ENCODE measurements at places on chromosomes 5 and 9.

- no peak for DNase-seq
Observed at GRCh38 chr5:180557217-180557809, 34.0 kb downstream of the SCGB3A1 start.

GRCh38 chr9:73080110-73080694 lies 71.5 kb upstream of the ANXA1 start:
- DNase-seq = no peak

- no peak for DNase-seq
Observed at GRCh38 chr5:13601112-13601511, 343.4 kb downstream of the DNAH5 start.

DNA sequence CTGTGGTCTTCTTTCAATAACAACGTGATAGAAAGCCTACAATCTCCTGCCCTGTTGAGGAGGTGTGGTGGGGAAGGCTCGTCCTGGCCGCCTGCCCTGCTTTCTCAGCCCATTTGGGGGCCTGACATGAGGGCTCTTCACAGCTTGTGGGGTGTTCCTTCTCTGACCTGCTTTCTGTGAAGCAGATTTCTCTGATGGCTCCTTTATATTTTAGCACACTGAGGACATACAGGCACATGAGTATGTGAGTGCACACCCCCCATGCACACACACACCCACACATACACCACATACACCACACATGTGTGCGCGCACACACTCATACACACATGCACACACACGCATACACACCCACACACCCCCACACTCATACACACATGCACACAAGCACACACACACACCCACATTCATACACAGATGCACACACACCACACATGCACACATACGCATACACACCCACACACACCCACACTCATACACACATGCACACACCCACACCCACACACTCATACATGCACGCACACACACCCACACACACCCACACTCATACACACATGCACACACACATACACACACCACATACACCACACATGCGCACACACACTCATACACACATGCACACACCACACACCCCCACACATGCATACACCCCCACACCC lies 117.5 kb downstream of the COL5A1 start:
- DNase-seq = no peak

GRCh38 chr9:130418776-130419175 lies 26.0 kb upstream of the ASS1 start:
- no peak for DNase-seq

DNA sequence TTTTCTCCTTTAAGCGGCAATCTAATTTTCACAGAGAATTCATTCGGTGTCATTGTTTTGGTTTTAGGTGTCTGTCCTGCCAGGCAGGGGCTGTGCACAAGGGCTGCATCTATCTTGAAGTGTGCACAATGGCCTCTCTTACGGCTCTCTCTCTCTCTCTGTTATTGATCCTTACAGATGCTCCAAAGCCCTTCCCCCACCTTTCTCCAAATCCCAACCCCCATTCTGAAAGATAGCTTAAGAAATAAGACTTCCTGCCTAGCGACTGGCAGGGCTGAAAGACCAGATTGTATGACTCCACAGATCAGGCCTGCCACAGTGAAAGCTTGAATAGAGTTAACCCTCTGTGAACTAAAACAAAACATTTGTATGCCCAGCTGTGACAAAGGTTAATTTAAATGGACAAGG lies 86.5 kb upstream of the NR5A1 start:
- no peak for DNase-seq

GRCh38 chr5:34608859-34609648 lies 47.1 kb upstream of the RAI14 start:
- no peak for DNase-seq

DNA sequence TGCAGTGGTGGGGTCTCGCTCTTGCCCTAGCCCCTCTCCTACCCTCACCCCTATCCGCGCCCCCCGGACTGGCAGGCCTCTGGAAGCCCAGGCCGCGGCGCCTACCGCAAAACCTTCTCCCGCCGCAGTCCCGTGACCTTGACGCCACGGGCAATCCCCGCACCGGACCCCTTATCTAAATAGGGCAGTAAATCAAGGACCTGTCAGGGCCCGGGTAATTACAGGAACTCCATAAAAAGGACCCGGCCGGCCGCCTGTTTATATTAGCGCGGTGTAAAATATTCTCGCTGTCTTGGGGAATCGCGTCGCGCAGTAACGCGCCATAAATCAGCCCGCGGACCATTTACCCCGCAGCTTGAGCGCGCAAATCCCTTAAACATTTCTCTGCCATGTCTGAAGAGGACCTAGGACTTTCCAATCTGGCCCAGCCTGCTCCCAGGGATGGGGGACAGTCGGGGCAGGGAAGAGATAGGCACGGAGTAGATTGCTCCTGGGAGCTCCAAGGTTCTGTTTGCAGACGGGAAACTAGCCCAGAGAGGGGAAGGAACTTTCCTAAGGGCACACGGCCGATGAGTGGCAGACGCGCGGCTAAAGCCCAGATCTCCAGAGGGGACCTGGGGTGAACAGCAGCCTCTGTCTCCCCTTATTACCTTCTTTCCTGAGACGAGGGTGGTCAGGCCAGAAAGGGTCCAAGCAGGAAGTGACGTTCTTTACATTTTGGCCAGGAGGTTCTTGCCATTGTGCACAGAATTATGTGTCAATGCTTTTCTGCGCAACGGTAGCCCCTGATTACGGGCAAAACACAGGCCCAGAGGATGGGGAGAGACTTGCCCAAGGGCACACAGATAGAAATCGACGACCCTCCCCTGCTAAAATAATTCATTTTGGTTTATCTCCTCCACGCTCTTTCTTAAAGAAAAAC lies 4.8 kb upstream of the HAND1 start:
- no peak for DNase-seq

DNA sequence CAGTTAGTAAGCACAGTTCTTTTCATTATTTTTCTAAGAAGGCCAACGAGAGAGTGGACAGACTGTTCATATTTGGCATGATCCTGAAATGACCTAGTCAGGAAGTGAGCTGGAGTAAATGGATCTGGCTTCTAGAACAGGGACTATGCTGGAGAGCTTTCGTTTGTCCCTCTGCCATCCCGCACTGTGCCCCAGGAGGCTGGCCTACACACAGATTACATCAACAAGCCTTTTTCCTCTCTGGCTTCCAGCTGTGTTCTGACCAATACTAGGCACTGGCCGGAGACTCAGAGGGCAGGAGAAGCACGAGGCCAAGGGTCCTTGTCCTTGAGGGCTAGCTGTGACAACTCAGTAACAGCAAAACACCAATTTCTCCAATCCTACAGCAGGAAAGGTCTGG lies 127.8 kb downstream of the MED27 start:
- DNase-seq = no peak

All from stimulated activated CD8-positive, alpha-beta memory T cell treated with anti-CD3 and anti-CD28 coated beads, Interleukin-4, amount 100 ng/mL, for 4 hours (primary cell).